ENCODE measurements at places on chromosomes 3 and 15.

DNA sequence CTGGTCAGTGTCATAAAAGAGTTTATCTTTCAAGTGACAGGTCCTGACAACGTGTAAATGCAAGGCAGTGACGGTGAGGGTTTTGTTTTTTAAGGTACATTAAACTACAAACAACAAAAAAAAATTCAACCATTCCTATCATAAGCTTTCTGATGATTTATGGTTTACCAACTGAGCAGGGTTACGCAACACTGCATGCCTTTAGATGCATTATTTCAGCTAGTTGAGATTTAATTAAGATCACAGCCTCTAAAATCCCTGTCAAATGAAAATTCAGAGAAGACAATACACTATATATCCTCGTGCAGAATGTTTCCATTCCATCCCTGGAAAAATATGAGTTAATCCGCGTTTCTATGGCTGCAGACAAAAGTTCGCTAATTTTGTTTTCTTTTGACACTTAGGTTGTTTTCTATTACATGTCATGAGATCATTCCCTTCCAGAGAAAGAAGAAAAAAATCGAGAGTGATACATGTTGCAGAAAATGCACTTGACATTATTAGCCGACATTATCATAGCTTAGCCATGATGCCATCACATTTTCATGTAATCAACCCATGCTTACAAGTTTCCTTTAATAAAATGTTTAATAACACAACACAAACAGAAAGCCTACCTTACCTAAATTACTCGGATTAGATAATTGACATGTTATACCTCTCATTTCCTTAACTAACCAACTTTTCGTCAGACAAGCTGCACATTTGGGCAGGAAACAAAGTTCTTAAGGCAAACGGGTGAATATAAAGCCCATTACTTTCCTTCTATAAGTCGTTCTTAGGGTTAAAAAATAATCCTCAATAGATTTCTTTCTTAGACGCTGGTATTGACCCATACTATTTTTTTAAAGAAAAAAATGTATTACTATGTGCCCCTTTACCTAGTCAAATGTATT is 521.2 kb downstream of the FOXP1 start:
- DNase-seq = no peak

GRCh38 chr15:72163719-72164118 is 33.9 kb downstream of the GRAMD2A start:
- DNase-seq = no peak

GRCh38 chr15:22880981-22881738 is 42.7 kb downstream of the NIPA2 start:
- no peak for DNase-seq

DNA sequence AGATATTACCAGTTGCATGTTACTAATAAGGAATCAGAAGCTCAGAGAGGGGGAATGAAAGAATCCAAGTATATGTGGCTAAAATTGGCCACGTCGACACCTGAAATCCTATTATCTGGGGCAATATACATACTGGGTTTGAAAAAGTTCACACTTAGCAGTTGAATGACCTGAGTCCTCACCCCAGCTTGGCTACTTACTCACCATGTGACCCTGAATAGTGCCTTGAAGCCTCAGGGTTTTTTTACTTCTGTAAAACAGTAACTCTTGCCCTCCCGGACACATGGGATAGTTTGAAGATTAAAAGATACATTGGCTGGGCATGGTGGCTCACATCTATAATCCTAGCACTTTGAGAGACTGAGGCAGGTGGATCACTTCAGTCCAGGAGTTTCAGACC is 342.2 kb upstream of the TPRG1 start:
- no peak for DNase-seq

- DNase-seq = no peak
These were observed 41.5 kb downstream of the MGLL start for GRCh38 chr3:127780536-127781400.

GRCh38 chr15:50808728-50809127 is 43.2 kb upstream of the SPPL2A start:
- DNase-seq = no peak

GRCh38 chr15:60128000-60128376 is 123.9 kb downstream of the FOXB1 start:
- no peak for DNase-seq

- DNase-seq = no peak
These were observed 532.8 kb downstream of the ZIC1 start for GRCh38 chr3:147941969-147942368.

- DNase-seq = no peak
These were observed 49.3 kb downstream of the HES1 start for GRCh38 chr3:194185221-194185620.

DNA sequence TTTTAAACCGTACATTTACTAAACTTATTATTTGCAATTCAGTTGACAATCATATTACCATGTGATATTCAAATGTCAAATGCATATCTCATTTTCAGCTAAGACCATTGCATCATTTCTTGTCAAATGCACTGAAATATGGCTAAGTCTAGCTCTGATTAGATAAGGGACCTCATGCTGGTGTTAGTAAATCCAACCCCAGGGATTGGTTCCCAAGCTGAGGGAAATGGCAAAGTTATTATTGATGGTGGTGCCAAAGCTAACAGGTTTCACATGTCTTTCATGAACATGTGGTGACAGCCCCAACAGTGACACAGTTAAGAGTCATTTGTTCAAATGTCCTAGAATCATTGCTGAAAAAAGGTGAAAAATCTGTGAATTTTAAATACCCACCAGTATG is 641.1 kb downstream of the MECOM start:
- DNase-seq = no peak

- DNase-seq = no peak
These were observed 55.5 kb upstream of the MBNL1 start for GRCh38 chr3:152213203-152213602.

- DNase-seq = no peak
These were observed 62.5 kb downstream of the TRIM69 start for GRCh38 chr15:44798826-44799225.

DNA sequence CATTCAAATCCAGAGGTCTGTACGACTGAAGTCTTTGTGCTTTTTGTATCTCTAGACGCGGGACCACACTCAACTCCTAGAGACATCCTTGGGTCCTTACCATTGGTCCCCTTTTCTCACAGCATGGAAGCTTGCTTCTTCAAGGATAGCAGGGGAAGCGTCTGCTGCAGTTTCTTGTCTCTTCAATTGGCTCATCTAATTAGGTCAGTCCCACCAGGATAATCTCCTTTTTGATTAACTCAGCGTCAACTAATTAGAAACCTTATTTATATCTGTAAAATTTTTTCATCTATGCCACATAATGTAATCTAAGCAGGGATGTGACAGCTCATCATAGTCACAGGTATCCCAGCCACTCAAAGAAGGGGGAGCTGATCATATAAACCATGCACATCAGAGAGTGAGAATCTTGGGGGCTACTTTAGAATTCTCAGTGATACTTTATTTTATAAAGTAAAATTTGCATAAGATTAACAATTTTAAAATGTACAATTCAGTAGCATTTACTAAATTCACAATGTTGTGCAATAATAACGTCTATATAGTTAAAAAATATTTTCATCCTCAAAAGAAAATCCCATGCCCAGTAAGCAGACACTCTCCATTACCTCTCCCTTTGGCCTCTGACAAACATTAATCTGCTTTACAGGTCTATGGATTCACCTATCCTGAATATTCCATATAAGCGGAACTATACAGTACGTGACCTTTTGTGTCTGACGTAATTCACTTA is 47.5 kb upstream of the ZNF385D start:
- no peak for DNase-seq

DNA sequence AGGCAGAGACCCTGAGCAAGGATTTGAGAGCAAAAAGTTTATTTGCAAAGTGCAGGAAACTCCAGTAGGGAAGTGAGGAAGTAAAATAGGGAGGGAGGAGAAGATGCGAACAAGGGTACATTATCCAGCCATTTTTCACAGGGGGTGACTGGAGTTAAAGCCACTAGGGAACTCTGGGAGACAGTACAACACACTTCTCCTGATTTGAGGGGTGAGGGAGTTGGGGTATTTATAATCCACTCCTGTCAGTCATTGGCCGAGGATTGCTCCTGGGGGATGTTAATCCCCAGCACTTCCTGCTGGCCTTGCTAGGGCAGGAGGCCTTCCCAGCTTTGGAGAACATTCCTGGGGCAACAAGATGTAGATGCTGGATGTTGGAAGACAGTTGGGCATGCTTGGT is 28.2 kb downstream of the CCR3 start:
- no peak for DNase-seq

GRCh38 chr3:16794257-16794656 is 90.5 kb upstream of the PLCL2 start:
- DNase-seq = no peak

GRCh38 chr15:90240856-90241255 is 6.8 kb downstream of the GDPGP1 start:
- DNase-seq = no peak

- no peak for DNase-seq
These were observed 3.8 kb upstream of the LCTL start for GRCh38 chr15:66569461-66570137.

DNA sequence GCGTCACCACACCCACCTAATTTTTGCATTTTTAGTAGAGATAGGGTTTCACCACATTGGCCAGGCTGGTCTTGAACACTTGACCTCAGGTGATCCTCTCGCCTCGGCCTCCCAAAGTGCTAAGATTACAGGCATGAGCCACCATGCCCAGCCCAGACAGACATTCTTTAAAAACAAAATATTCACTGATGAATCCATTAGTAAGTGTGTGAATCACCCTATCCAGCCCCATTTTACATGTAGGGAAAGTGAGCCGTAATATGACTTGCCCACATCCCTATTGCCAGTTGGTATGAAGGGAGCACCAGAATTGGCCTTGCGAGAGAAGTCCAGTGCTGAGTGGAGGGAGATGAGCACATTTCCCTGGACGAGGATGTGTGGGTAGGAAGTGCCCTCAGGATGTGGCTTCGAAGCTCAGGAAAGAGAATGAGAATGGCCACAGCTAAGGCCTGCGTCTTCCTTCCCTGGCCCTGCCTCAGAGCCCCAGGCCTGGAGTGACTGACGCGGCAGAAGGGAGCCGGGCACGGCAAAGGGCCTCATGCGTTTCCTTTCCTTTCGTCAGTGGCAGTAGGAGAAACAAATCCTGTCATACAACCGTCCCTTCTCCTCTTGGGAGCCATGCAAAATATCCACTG is 28.3 kb upstream of the ETV5 start:
- DNase-seq = no peak
